ENCODE measurements at places on chromosomes 7 and 10.

GRCh38 chr7:138885383-138886147 lies 87.6 kb upstream of the ATP6V0A4 start:
- no peak for DNase-seq

DNA sequence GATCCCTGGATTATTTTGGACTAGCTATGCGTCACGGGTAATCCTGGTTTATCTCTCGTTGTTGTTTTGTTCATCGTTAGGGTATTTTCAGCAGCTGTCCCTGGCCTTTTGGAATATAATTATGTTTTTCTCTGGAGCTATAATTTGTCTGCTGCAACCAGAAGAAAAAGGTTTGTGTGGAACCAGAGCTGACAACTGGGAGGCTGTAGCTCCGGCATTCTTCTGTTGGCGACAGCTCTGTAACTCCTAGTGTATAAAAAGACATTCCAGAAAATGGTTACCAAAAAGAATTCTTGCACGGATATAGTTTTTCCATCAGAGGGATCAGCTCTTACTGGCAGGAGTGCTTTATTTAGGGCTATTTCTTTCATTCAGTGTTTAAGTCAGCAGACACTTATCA lies 130.9 kb upstream of the PRR15 start:
- no peak for DNase-seq

- no peak for DNase-seq
Measured at GRCh38 chr7:157872447-157872846, 535.6 kb downstream of the DNAJB6 start.

GRCh38 chr10:114026189-114027040 lies 17.3 kb upstream of the ADRB1 start:
- no peak for DNase-seq

GRCh38 chr10:110918643-110919348 lies at the start of gene BBIP1:
TSS of gene BBIP1 (minus strand) at chr10:110919180. CDS start at chr10:110918157, 1,023 bp downstream.
- DNase-seq = no peak

DNA sequence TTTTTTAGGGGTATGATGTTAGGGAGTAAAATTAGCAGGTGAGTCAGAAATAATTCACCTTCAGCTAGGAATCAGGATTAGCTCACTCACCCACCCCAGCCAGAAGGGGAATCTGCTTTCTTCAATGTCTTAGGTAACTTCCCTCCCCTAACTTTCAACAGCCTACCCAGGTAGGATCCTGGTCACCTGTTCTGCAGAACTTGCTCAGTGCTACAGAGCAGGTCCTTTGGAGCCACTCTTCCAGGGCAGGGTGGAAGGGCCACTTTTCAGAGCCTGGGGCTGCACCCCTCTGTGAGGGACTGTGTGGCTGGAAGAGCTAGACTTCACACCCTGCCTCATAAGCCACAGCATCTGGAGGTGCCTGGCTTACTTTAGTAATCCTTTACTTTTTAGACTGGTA lies 58.1 kb downstream of the SHH start:
- no peak for DNase-seq

GRCh38 chr10:120012566-120012965 lies 120.0 kb downstream of the SEC23IP start:
- DNase-seq = no peak

DNA sequence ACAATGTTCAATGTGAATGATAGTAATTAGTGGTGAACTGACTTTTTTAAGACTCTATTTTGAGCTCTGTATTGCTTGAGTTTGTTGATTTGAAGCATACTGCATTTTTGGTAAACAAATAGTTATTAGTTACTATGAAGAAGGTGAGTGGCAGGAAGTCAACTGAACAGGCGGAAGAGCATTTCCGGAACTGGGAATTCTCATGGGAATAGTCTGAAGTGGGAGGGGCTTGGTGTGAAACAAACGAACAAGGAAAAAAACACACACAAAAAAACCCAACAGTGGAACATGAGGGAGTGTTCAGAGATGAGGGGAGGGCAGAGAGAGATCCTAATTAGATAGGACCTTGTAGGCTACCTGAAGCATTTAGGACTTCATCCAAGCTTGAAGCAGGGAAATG lies 43.9 kb upstream of the C1QL3 start:
- no peak for DNase-seq

DNA sequence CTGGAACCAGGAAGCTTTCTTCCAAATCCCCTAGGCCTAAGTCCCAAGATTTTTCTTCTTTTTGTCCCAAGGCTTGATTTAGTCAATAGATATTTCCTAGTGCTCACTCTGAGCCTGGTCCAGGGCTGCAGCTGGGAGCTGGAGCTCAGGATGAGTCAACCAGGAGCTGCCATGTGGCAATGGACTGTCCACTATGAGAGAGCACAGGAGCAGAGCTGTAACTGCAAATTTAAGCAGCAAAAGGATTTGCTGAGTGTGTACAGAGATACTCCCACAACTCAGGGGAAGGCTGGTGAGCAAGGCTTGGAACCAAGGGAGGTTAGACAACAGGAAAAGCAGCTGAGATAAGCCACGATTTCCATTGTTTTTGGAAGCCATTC lies 92.1 kb upstream of the CXCL12 start:
- DNase-seq = no peak

DNA sequence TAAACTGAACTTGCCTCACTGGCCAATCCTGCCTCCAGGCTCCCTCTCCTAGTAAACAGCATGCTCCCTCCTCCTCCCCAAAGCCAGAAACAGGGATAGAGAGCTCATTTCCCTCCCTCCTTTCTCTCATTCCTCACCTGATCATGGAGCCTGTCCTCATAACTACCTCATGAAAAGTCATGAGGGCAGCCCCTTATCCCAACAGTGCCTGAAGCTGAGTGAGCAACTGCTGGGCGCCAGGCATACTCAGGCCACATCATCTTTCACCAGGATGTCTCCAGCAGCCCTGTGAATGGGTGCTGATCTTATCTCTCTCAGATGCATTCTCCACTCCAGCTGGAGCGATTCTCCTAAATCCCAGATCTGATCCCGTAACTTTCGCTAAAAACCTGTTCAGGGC lies 307.2 kb downstream of the PRPF18 start:
- no peak for DNase-seq

DNA sequence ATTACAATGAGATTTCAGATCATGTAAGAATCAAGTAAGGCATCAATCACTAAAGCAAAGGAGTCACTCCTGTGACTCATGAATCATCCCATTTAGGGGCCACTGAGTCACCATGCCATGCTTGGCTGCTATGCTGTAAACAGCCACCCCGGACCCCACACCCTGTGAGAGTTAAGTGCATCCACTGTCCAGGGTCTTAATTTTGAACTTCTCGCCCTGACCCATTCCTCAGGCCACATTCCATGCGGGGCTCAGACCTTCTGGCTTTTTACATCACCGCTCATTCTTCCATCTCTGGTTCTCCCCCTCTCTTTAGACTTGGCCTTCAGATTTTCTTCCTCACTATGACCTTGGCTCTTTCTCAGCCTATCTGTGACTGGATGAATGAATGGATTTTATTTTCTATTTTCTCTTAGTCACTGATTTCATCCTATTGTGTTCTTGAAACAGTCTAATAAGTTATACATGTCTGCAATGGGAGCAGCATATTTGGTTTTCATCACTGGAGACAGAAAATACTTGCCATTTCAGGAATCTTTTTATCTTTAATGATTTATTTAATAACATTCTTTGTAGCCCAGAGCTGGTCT lies 239.6 kb downstream of the SKIDA1 start:
- DNase-seq = no peak

- DNase-seq = no peak
Measured at GRCh38 chr7:42232275-42232674, 4.7 kb downstream of the GLI3 start.

DNA sequence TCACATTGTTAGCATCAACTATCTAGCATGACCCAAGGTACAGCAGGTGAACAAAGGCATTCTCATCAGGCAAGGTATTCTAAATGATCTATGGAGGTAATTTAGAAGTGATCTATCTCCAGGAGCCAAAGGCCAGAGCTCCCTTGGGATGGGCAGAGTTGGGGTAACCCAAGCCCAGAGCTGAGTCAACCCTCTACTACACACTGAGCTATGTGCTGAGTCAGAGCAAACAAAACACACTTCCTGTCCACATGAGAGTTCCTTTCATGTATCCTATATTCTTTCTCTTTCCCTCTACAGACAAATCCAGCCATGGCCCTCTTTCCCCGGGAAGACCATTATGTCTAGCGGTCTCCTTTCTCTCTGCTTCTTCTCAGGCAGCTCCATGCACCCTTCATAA lies 68.2 kb upstream of the AGK start:
- DNase-seq = no peak

DNA sequence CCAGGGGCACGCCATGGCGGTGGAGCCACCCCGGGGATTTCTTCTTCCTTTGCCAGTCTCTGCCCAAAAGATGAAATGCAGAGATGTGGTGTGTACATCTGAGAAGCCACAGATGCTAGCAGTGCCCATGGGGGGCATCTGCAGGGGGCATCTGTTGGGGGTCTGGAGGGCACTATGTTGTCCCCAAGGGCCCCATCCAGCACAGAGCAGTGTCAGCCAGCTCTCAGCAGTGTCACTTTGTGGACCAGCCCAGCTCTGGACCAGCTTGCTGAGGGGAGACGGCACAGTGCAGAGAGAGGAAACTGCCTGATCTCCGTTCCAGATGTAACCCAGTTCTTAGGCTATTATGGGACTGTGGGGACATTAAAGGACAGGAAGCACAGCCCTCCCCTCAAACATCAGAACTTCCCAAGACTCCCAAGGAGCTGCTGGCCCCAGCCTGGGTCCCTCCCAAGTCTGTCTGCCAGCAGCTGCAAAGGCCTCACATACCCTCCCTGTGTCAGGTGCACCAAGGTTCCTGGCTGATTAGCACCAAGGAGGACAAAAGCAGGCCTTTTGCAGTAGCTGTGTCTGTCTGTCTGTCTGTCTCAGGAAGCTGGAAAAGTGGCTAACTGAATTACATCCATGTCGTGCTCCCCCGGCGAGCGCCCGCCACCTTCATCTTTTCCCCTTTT lies 536.5 kb downstream of the PTPRN2 start:
- DNase-seq = no peak

GRCh38 chr10:2914741-2915140 lies 152.6 kb upstream of the PFKP start:
- DNase-seq = no peak

DNA sequence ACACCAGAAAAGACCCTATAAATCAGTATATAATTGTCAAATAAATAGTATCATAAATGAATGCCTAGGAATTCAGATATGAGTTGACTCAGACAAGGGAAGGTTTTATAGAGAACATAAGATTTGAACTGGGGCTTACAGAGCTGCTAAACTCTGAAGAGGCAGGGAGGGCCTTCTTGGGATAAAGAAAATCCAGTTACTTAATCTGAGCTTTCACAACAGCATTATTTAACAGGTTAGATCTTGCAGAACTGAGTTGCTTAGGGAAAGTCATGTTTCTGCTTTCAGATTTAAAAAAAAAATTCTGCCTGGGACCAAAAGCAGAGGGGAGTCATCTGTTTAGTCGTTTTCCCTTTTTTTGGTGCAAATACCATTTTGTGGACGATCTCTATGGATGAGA lies 594.8 kb upstream of the FZD8 start:
- DNase-seq = no peak

- no peak for DNase-seq
Measured at GRCh38 chr10:84890706-84891105, 562.3 kb downstream of the CCSER2 start.

GRCh38 chr10:43372765-43373361 lies 1.4 kb downstream of the FXYD4 start:
- DNase-seq = no peak

GRCh38 chr10:75197906-75198305 lies 12.7 kb upstream of the VDAC2 start:
- DNase-seq = no peak

DNA sequence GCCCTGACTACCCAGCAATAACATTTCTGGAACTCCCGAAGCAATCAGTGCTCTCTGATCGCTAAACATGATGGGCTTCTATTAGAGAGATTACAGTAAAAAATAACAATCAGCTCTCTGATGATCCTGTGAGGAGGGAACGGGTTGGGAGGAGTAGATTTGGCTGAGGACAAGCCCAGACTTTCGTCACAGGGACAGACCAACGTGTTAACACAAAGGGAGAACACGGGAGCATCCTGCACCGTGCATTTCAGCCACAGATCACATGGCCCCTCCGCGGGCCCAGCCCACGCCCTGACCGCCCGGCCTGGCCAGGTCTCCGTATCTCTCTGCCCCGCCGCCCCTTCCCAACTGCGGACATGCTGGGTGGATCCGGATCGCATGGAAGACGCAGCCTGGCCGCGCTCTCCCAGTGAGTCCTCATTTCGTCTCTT lies 95.0 kb upstream of the AGBL3 start:
- no peak for DNase-seq

- no peak for DNase-seq
Measured at GRCh38 chr7:73615886-73616285, 8.4 kb downstream of the MLXIPL start.

GRCh38 chr7:30873207-30873606 lies 38.4 kb upstream of the AQP1 start:
- no peak for DNase-seq

DNA sequence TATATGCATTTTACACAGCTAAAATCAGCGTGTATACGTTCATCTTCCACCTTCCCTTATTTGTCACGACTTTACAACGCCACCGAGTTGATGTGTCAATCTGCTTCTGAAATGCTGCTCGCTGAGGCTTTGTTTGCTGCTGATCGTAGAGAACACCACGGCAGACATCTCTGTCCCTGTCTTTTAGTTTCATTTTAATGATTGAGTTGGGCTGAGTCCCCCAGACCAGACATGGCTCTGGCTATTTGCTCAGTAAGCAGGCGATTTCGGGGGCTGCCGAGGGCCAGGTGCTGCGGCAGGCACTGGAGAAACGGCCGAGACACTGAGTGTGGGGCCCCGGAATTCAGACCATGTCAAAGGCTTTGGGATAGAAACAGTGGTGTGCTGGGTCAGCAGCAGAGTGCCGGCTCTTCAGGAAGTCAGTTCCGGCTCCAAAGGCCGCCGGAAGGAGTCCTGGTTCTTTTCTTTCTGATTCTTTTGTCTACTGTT lies 5.0 kb downstream of the LRRC27 start:
- DNase-seq = no peak

GRCh38 chr10:11257440-11258090 lies 239.9 kb downstream of the CELF2 start:
- no peak for DNase-seq
